Vagina (tissue), 2 donors: ENCODE measurements at places on chromosomes 2 and 18.

- H3K27me3 ChIP-seq: no peaks in the 10 kb centered on the region
- DNase-seq: no peak
- H3K4me1 ChIP-seq: no peaks in the 10 kb centered on the region
- H3K4me3 ChIP-seq: no peak overlapping the region
- H3K27ac ChIP-seq: no peak overlapping the region
- H3K36me3 ChIP-seq: no peaks in the 10 kb centered on the region
Observed at GRCh38 chr18:27964811-27965210, 212.1 kb downstream of the CDH2 start.

GRCh38 chr18:80157708-80158343, 48.8 kb downstream of the ADNP2 start:
- no peaks in the 10 kb centered on the region for H3K36me3 ChIP-seq
- H3K4me3 ChIP-seq: no peak overlapping the region
- no peak overlapping the region for H3K27ac ChIP-seq
- H3K27me3 ChIP-seq: no peaks in the 10 kb centered on the region
- DNase-seq: no peak

DNA sequence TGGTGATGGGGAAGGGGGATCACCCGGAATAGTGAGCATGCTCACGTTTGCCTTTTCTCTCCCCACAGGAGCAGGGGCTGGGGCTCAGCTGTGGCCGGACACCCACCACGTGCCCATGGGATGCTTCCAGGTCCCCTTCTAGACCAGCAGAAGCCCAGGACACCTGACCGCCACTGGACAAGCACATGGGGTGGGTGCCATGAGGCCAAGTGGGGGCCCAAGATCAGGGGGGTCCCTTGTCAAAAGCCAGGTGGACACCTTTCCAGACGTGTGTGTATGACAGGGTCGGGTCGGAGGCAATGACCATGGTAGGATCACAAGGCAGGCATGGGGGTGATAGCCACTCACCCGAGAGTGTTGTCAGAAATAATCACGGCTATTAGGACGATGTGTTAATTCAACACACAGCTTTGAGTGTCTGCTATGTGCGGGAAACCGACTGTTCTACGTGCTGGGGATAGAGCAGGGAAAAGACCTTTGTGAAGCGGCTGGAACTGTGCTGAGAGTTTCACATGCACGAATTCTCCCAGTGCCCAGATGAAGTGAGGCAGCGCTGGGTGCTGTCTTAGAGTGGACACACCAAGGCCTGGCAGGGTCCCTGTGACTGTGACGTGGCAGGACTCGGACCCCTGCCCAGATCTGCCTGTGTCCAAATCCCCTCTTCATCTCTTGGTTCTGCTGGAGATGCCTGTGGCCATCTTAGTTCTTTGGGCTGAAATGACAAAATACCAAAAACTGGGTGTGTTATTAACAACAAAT, 244.7 kb downstream of the NDUFA10 start:
- H3K27ac ChIP-seq: no peak overlapping the region
- H3K36me3 ChIP-seq: no peaks in the 10 kb centered on the region
- no peak for DNase-seq

- H3K27me3 ChIP-seq: no peaks in the 10 kb centered on the region
- no peak for DNase-seq
- no peak overlapping the region for H3K4me3 ChIP-seq
- no peaks in the 10 kb centered on the region for H3K4me1 ChIP-seq
- no peaks in the 10 kb centered on the region for H3K36me3 ChIP-seq
Observed at GRCh38 chr2:157376041-157376440, 50.4 kb upstream of the ERMN start.

GRCh38 chr2:173184031-173185004, 108.7 kb downstream of the MAP3K20 start:
- no peak for DNase-seq
- peaks cover 6% of the 10 kb centered on the region for H3K4me1 ChIP-seq
- H3K27me3 ChIP-seq: no peaks in the 10 kb centered on the region
- H3K27ac ChIP-seq: peak overlapping the region; percentile 67
- H3K4me3 ChIP-seq: no peak overlapping the region

DNA sequence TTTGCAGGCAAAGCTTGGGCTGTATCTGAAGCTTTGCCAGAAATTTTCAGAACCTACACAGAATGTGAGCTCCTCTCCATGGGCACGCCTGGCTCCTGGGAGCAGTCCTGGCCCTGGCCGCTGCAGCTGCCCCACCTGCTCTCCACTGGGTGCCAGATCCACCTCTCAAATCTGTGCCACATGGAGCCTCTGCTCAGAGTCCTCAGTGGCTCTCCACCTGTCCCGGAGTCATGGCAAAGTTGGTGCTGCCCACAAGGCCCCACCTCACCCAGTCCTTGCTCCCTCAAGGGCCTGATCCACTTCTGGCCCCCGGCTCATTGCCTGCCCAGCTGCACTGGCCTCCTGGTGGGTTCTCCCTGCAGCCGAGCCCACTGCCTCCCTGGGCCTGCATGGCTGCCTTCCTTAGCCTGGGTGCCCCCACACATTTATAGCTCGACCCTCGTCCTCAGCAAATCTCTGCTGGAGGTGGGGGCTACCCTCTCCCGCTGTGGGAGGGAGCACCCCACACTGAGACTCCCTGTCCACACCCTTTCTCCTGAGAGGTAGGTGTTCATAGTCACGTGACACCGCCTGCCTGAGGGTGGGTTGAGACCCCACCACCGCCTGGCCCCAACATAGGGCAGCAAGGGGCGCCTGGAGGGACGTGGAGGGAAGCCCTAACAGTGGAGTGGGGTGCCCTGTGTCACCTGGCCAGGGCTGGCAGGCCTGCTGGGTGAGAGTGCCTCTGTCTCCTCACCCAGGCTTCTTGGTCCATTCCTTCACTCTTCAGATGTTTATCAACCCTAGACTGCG, 224.1 kb downstream of the SH3RF3 start:
- H3K36me3 ChIP-seq: no peaks in the 10 kb centered on the region
- H3K27me3 ChIP-seq: no peaks in the 10 kb centered on the region
- peaks cover 47% of the 10 kb centered on the region for H3K4me1 ChIP-seq
- no peak overlapping the region for H3K4me3 ChIP-seq
- H3K27ac ChIP-seq: no peak overlapping the region
- peak; percentile 91 for DNase-seq

DNA sequence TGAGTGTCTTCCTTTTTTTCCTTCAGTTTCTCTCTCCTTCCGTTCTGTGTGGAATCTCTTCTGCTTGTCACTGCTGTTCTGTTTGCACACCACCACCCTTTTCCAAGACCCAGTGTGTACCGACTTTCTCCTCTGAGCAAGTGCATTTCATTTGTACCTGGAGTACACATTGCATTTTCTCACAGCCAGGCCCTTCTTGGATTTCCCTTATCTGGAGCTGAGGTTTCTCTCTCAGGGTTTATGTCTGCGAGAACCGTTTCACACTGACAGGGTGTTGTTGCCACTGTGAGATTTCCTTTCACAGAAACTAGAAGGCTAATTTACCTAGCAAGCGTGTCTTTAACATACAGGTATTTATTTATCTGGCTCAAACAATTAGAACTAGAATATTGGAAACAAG, 26.2 kb downstream of the NCOA1 start:
- H3K4me3 ChIP-seq: no peak overlapping the region
- no peak for DNase-seq
- H3K27me3 ChIP-seq: no peaks in the 10 kb centered on the region
- no peaks in the 10 kb centered on the region for H3K36me3 ChIP-seq
- H3K27ac ChIP-seq: no peak overlapping the region

- no peak for DNase-seq
- H3K36me3 ChIP-seq: no peaks in the 10 kb centered on the region
- H3K27ac ChIP-seq: no peak overlapping the region
- no peaks in the 10 kb centered on the region for H3K27me3 ChIP-seq
- H3K4me3 ChIP-seq: no peak overlapping the region
- peaks cover 8% of the 10 kb centered on the region for H3K4me1 ChIP-seq
Observed at GRCh38 chr2:42009657-42010580, 37.9 kb upstream of the PKDCC start.

DNA sequence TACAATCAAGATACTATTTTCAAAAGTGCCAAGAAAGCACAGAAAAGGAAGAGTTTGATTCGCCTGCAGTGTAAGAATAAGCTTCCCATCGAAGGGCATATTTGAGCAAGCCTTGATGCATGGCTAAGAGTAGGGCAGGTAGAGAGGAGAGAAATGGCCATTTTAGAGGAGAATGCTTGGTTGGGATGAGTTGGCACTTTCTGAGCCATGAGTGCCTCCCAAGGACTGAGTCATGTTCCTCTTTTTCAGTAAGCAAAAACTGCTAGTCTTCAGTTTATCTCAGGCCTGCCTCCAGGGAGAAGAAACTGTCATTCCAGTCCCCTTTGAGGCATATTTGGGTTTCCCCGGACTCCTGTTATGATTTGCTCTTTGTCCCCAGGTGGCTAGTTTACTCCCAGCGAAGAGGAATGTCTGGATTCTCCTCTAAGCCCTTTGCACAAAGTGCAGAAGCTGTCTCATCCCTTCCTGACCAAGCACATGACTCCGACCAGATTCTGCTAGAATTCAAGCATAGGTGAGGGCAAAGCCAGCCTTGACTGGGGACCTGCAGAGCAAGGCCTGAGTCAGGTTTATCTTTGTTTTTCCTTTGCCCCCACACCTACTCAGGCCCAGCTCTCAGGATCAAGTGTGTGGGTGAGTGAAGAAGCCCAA, 115.2 kb downstream of the TTC32 start:
- no peaks in the 10 kb centered on the region for H3K36me3 ChIP-seq
- no peak for DNase-seq
- H3K27ac ChIP-seq: no peak overlapping the region
- no peaks in the 10 kb centered on the region for H3K4me1 ChIP-seq
- no peak overlapping the region for H3K4me3 ChIP-seq

DNA sequence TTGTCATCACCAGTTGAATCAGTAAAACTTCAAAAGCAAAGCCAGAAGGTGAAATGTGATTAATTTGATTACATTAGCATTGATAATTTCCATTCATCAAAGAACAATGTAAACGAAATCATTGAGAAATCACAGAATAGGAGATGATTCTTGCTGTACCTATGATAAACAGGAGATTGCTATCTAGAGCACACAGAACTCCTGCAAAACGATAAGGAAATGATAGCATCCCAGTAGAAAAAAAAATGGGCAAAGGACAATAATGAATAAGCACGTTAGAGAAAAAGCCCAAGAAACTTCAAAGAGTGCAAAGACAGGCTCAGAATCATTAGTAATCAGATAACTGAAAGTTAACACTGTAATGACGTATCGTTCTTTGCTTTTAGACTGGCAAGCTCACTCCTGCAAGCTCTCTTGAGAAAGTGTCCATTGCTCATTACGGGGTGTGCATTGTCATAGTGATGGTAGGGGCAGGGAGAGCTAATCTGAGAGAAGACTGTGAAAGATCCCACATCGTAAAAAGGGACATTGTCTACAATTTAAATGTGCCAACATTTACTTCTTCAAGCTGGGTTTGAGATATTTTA, 143.6 kb downstream of the SPP2 start:
- DNase-seq: no peak
- no peaks in the 10 kb centered on the region for H3K36me3 ChIP-seq
- H3K4me3 ChIP-seq: no peak overlapping the region
- H3K27me3 ChIP-seq: no peaks in the 10 kb centered on the region

DNA sequence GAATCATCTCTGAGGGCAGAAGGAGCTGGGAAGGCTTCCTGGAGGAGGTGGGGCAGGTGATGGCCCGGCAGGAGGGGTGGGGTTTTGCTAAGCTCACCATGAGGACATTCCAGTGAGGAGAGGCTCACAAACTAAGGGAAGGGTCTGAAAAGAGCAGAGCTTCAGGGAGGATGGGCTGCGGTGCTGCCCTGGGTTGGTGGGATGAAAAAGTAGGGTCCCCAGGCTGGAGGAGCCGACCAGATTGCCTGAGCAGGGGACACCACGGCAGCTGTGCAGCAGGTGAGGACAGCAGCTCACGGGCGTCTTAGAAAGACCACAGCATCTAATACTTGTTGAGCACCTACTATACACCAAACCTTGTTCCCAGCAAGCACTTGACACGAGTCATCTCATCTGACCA, 82.2 kb downstream of the DYSF start:
- H3K27me3 ChIP-seq: no peaks in the 10 kb centered on the region
- no peaks in the 10 kb centered on the region for H3K4me1 ChIP-seq
- no peak for DNase-seq
- no peaks in the 10 kb centered on the region for H3K36me3 ChIP-seq
- H3K4me3 ChIP-seq: no peak overlapping the region
